ENCODE measurements at places on chromosomes 11 and 22.

- DNase-seq = no peak
Observed at GRCh38 chr11:126589492-126589803, 234.0 kb downstream of the ST3GAL4 start.

GRCh38 chr22:28186641-28187040 lies 267.6 kb upstream of the PITPNB start:
- no peak for DNase-seq

GRCh38 chr11:122308226-122308625 lies 192.2 kb upstream of the BLID start:
- no peak for DNase-seq

- no peak for DNase-seq
Observed at GRCh38 chr11:83558281-83558680, 272.1 kb upstream of the CCDC90B start.

- DNase-seq = no peak
Observed at GRCh38 chr22:28243539-28243938, 324.5 kb upstream of the PITPNB start.

DNA sequence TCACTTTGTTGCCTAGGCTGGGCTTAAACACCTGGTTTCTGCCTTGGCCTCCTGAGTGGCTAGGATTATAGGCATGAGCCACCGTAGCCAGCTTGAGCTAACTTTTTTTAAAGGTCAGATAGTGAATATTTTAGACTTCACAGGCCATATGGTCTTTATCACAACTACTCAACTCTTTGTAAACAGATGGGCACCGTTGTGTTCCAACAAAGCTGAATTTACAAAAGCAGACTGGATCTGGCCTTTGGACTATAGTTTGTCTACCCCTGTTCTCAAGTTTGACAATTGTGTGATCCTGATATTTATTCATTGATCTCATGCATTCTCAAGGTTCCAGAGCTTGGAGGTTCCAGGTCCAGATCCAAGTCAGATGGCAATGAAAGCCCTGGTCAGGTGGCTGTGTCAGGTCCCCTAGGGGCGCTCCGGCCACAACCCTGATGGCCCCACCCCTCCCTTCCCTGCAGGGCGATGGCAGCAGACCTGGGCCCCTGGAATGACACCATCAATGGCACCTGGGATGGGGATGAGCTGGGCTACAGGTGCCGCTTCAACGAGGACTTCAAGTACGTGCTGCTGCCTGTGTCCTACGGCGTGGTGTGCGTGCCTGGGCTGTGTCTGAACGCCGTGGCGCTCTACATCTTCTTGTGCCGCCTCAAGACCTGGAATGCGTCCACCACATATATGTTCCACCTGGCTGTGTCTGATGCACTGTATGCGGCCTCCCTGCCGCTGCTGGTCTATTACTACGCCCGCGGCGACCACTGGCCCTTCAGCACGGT lies 15.8 kb downstream of the P2RY2 start:
- DNase-seq = peak; percentile 44

GRCh38 chr11:79786961-79787360 lies 346.1 kb upstream of the TENM4 start:
- no peak for DNase-seq

GRCh38 chr11:77175021-77175842 lies 47.2 kb downstream of the MYO7A start:
- no peak for DNase-seq

DNA sequence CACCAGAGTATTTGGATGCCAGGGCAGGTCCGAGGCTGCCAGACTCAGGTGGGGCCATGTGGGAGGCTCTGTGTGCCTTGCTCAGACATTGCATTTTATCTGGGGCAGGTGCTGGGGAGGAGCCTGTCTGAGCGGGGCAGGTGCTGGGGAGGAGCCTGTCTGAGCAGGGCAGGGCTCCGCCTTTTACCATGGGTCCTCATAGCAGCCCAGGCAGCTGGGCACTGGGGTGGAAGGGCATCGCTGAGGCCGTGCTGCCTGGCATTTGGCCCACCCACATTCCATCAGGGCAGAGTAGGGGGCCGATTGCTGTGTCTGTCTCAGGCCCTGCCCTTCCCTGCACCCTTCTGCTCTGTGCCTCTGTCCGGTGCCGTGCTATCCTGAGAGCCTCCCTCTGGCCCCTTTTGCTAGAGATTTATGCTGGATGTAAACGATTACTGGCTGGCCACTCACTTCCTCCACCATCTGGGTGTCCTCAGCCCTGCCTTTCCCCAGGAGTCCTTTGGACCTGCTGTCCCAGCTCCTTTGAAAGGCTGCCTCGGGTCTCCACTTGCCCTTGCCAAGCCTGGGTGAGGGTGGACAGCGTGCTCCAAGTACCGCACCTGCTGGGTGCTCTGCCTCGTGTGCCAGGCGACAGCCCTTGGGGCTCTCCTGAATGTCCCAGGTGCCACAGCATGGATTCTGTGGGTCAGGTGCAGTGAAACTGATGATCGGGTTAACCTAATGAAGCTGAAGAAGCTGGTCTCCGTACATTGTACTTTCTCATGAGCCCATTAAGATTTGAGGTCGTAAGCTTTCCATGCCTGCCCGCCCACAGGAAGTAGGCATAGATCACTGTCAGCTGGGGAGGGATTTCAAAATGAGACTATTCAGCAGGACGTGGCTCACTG lies 281.6 kb downstream of the TBC1D22A start:
- no peak for DNase-seq

- DNase-seq = no peak
Observed at GRCh38 chr22:35306350-35306967, 6.8 kb downstream of the TOM1 start.

DNA sequence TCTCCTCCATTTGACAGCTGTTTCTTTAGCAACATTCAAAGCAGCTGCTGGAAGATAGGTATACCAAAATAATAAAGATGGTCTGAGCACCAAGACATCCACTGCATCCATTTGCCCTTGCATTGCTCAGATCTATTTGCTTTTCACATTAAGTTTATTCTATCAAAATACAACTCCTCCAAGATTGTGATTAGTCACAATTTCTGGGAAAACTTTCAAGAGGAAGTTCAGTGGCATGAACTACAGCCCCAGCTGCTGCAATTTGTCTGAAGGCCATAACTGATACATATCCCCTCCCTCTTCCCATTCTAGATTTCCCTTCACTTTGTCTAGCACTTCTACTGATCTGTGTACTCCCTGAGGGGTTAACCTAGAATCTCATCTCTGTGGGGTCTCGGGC lies 117.5 kb upstream of the CEP126 start:
- no peak for DNase-seq

- no peak for DNase-seq
Observed at GRCh38 chr11:16040151-16040550, 316.2 kb downstream of the SOX6 start.

DNA sequence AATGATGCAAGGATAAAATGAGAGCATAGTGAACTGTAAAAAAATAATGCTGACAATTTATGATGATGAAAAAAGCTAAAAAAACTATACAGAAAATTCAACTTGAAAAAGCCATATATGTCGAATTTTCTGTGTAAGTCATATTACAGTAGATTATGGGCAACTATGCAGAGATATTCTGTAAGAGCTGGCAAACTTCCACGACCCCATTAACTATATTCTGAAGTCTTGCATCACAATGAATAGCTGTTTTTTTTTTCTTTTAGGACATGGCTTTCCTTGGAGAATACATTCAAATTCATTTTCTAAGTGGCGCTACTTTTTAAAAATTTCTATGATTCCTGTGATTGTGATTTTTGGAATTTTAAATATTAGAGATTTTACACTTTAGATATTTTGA lies 18.4 kb downstream of the PSMD13 start:
- DNase-seq = no peak

DNA sequence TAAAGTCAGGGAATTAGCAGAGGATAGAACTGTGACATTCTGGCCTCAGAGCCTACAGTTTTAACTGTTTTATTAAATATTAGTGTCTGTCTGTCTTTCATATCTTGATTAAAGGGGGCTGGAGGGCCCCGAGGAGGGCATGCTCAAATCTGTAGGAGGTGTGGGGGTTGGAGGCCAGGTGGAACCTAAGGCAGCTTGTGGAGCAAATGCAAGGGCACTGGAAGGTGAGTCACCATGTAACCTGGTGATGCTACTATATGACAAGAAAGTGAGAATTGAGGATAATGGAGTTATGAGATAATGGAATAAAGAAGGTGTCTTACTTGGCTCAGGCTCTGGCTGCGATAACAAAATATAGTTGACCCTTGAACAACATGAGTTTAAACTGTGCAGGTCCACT lies 27.3 kb upstream of the TMEM86A start:
- DNase-seq = peak; percentile 64

DNA sequence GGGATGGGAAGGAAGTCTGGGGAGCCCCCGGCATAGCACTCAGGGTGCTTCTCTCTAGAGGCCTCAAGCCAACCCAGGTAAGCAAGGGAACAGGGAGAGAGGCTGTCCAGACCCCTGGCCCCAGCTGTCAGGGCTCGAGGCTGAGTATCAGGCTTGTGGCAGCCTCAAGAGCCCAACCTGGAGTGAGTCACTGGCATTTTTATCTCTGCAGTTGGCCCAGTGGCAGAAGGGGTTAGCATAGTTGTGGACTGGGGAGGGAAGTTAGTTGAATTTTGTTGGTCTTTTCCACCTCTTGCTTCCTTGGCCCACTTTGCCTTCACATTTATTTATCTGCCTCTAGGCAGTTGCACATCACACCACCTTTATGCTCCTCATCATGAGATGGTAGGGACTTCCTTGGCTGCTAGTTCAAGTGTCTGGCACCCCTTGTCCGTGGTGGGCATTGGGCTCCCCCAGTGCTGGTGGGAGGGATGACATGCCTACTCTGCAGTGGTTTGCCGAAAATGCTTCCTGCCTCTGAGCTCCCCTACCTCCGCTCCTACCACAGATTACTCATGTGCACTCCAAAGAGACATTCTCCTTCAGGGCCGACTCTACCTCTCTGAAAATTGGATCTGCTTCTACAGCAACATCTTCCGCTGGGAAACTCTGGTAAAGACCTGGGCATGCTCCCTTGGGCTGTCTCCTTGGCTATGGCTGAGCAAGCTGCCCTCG lies 60.1 kb downstream of the SCN3B start:
- no peak for DNase-seq

- DNase-seq = peak; percentile 92
Observed at GRCh38 chr11:795634-796564, 2.2 kb downstream of the SLC25A22 start.

DNA sequence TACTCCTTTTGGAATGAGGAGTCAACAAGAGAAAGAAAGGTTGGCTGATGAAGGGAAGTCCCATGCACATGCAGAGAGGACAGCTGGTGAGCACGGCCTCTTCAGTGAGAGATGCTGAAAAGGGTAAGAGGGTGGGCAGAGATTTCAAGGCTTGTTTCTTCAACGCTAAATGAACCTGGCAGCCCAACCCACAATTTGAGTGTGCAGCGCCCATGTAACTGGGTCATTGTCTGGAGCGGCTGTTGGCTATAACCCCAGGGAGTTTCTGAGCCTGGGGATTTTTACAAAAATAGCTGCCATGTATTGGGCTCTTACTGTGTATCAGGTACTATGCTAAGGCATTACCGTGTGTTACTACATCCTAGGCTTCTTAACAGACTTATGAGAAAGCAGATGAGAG lies 594.1 kb downstream of the ETS1 start:
- no peak for DNase-seq

GRCh38 chr11:119085437-119085847 lies 761 bp downstream of the HMBS start:
- peak; percentile 79 for DNase-seq

DNA sequence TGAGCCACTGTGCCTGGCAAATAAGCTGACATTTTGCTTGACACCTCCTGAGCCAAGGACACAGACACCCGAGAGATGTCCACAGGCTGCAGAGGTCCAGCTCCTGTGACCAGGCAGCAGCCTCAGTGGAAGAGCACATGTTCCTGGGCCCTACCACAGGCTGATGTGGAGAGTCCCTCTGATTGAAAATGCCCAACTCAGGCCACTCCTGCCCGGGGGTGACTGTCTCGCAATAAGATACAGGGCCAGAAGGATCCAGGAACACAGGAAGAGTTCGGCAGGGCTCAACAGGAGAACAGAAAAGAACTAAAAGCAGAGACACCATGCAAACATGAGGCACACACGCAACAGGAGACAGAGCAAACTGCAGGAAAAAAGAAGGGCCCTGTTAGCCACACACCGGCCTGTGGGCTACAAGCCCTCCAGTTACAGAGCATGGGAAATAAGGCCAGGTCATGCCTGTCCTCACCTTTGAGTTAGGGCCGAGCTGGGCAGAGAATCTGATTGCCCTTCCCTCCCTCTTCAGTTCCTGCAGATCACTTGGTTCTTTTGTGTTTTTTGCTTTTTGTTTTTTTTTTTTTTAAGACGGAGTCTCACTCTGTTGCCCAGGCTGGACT lies 28.3 kb upstream of the MALAT1 start:
- DNase-seq = no peak

- no peak for DNase-seq
Observed at GRCh38 chr22:17678817-17679385, 40.3 kb downstream of the BCL2L13 start.

DNA sequence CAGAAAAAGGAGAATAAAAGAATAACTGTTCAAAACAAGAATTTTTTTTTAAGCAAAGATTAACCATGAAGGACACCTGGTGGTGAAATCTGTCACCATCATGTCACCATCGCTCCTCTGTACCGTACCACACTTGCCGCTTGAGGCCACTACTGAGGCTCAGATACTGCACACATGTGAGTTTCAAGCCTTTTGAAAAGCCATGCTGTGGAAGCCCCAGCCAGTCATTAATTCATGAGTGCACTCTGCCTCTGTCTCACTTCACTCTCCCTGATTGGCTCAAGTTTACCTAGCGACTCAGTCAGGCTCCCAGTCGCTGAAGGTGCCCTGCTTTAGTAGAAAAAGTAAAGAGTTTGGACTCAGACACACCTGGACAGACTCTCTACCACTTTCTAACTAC lies 6.6 kb upstream of the MS4A12 start:
- no peak for DNase-seq

DNA sequence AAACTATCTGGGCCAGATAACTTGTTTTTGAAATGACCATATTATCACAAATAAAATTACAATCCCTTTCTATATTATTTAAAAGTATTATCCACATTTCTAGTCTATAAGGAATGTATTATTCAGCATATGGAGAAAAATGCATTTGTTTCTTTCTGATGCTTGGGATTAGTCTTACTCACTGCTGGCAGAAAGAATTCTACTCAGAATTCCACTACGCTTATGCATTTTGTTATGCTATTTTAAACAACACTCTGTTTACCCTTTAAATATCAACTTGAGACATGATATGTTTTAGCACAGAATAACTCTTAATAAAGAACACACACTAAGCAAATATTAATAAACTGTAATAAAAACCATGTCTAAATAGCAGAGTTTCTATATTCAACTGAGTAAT lies 77.6 kb upstream of the ANO3 start:
- DNase-seq = no peak

DNA sequence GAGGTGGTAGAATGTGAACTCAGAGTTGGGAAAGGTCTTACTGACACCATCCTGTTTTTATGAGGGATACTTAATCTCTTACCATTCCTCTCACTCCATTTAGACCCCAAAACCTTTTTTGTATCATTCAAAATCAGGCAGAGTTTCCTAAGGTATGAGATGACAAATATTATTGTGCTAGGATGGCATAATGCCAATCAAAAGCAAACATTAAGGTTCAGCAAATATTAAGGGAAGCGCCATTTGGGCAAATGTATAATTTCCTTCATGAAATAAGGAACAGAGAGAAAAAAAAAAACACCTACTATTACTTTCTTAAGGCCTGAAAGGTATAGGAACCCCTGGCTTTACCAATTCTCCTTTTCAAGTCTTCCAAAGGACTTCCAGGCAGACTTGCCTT lies 62.4 kb downstream of the SMCO4 start:
- DNase-seq = no peak

- DNase-seq = no peak
Observed at GRCh38 chr11:88579466-88579865, 241.9 kb upstream of the CTSC start.

All from activated effector memory CD4-positive, alpha-beta T cell treated with anti-CD3 and anti-CD28 coated beads, Interleukin-2, amount 50 U/mL, for 16 hours (primary cell).